ENCODE measurements at places on chromosomes 11 and 22.

- no peak for DNase-seq
Observed at GRCh38 chr11:62874851-62875250, 5.8 kb upstream of the SLC3A2 start.

DNA sequence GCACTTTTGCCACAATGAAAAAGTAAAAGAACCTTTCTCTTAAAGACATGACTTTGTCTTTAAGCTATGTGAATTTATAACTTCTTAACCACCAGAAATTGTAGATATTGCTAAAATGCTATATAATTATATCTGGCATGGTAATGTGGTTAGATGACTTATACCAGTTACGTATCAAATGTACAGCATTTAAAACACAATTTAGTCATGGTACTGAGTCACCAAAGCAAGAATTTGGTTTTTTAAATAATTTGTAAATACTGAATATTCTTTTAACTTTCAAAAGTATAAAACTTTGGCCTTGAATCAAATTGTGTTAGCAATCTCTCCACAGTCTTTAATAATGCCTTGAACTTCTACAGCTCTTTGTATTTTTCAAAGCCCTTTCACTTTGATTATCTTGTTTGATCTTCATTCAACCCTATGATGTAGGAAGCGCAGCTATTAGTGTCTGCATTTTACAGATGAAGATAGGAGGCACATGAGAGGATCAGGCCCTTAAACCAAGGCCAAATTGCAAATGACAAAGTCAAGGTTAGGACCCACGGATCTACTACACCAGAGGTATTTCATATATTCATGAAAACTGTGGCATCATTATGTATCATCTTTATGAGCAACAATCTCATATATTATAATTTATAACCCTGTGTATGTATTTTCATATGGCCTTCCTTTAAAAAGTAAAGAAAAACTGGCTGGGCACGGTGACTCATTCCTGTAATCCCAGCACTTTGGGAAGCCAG is 4.4 kb upstream of the SYTL2 start:
- no peak for DNase-seq

DNA sequence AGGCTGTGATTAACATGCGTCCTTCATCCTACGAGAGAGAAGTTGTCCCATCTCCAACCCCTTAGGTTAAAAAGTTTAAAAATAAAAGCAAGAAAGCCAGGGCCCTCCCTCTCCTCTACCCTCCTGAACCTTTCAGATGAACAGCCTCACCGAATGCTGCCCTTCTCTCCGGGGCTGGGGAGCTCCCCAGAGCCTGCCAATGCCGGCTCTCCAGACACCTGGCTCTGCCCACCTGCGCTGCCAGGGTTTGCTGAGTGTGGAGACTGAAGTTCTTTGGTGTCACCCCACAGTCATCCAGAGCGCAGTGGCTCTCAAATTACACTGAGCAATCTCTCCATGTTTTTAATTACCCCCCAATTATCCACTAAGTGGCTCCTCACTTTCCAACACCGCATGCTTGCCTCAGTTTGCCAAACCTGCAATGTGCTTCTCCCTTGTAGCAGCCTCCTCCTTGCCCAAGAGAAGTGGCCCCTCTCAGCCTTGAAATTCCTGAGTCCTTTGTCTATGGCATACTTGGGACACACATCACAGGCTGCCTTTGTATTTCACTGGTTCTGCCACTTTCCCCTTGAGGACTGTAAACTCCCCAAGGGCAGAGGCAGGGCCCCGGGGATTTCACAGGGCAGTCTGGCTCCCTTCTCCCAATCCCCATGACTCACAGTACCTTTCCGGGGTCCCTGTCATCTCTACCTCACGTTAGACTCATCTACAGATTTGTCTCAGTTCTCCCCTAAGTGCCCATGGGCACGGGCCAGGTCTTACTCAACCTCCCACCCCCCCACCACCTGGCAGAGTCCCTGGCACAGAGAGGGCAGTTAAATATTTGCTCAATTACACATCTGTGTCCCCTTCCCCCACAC is 2.0 kb downstream of the MYH9 start:
- DNase-seq: no peak

DNA sequence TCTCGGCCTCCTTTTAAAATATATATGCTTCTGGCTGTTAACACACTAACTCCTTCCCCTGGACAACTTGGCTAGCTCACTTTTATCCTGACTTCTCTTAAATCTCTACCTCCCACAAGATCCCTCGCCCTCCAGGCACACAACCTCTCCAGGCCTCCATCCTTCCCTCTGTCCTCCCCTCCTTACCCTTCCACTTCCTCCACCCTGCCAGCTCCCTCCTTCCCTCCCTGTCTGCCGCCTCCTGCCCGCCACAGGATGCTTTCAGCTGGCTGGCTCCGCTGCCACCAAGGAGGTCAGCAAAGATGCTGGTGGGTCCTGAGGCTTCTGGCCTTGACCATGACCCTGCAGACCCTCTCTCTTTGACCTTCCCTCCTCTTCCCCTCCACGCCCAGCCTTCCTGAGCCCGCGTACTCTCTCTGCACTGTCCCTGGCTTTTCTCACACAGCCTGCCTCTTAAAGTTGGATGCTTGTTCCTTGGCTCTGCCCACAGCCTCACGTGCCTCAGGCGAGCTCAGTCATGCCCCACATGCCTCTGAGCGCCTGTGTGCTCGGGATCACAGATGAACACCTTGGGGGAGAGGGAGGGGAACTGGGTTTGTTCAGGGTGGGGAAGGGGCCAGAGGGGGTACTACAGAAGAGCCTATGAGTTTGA is 6.7 kb downstream of the NFAM1 start:
- no peak for DNase-seq

GRCh38 chr11:69923641-69924307 is 104.6 kb upstream of the FGF3 start:
- peak; percentile 6 for DNase-seq

GRCh38 chr11:25612806-25613205 is 719.1 kb upstream of the ANO3 start:
- no peak for DNase-seq

- DNase-seq: no peak
Observed at GRCh38 chr11:80443177-80443576, 1002.3 kb upstream of the TENM4 start.

DNA sequence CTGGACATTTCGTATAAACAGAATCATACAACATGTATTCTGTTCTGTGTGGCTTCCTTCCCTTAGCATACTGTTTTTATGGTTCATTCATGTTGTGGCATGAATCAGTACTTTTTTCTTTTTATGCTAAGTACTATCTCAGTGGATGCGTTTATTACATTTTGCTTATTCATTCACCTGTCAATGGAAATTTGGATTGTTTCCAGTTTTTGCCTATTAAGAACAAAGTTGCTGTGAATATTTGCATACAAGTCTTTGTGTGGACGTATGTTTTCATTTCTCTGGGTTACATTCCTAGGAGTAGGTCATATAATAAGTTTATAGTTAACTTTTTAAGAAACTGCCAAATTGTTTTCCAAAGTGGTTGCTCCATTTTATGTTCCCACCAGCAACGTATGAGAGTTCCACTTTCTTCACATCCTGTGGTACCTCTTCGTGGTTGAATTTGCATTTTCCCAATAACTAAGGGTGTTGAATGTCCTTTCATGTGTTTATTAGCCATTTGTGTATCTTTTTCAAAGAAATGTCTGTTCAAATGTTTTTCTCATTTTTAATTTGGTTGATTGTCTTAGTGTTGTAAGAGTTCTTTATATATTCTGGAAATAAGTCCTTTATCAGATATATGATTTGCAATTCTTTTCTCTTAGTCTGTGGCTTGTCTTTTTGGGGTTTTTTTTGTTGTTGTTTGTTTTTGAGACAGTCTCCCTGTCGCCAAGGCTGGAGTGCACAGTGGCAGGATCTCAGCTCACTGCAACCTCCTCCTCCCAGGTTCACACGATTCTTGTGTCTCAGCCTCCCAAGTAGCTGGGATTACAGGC is 46.0 kb upstream of the MICAL2 start:
- no peak for DNase-seq

DNA sequence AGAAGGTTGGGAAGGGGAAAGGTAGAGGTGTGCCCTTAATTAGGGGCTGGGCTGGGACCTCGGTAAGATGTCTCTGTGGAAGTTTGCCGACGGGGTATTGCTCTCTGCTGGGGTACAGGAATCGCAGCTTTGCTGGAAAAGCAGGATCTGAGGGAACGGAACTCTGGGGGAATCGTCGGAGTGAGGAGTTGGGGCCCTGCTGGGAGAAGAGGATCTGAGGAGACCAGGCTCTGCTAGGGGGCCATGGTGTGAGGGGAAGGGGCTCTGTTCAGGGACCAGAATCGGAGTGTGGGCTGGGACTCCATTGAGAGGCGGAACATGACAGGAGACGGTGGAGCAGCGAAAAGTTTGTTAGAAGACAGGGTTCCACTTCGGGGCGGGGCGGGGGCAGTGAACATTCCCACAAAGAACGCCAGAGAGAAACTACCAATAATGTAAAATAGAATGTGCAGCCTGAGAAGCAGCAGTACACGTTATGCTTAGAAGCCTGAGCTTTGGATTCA is 456 bp downstream of the AAMDC start:
- DNase-seq: no peak

DNA sequence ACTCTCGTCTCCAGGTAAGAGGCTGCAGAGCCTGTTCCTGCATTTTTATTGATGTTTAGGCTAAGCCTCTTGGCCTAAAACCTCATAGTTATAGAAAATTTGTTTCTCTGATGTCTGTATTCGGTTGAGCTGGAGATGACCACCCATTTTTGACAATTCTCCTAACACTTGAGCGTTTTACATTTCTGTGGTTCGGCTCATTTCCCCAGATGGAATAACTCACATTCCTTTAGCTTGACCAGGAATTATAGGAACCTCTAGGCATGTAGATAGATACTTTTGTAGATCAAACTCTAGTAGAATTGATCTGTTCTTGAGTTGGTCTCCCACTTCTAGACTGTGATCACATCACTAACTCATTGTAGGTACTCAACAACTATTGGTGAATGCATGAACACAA is 172.6 kb upstream of the CADM1 start:
- DNase-seq: no peak

DNA sequence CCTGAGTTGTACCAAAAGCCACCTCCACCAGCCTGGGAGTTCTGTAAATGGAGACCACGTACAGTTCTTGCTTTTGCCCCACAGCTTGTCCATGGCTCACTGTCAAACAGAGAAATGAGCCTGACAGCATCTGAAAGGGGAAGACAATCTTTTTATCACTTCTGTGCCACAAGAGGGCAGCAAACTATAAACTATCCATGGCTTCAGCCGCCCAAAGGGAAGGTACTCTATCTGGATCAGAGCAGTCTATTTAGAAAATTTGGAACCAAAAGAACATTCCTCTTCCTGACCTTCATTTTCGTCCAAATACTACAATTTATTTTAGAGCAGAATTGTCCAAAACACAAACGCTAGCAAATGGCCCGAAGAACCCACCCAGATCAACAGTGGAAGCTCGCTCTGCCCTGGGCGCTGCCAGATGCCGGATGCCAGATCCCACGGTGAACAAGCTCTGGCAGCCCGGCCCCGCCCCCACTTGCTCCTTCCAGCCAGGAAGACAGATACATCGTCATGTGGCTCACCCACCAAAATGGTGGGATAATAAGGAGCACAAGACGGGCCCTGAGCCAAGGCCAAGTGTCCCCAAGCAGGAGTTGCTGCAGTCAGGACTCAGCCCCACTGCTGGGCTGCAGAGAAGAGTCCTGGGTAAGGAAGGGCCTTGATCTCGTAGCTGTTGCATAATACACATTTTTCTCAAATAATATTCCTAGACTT is 23.9 kb upstream of the SCGB1A1 start:
- peak; percentile 78 for DNase-seq

- peak; percentile 15 for DNase-seq
Observed at GRCh38 chr11:3130269-3131071, 34.6 kb downstream of the OSBPL5 start.

DNA sequence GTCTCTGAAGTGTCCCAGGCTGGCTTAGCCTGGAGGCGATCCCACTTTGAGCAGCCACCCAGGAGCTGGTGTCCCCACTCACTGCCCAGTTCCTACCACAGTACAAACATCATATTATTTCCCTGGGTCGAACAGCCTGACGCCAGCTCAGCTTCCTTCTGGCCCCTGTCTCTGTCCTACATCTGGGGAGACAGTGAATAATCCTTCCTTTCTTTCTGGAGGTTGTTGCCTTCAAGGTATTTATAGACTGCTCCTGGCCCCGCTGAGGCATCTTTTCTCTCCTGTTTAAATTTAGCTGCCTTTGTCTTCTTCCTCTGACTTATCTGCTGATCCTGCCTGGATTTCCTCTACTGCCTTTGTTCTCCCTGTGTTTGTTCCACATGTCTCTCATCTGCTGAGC is 56.8 kb upstream of the LRRC55 start:
- DNase-seq: no peak

- no peak for DNase-seq
Observed at GRCh38 chr11:5631969-5632635, 7.3 kb downstream of the TRIM34 start.

DNA sequence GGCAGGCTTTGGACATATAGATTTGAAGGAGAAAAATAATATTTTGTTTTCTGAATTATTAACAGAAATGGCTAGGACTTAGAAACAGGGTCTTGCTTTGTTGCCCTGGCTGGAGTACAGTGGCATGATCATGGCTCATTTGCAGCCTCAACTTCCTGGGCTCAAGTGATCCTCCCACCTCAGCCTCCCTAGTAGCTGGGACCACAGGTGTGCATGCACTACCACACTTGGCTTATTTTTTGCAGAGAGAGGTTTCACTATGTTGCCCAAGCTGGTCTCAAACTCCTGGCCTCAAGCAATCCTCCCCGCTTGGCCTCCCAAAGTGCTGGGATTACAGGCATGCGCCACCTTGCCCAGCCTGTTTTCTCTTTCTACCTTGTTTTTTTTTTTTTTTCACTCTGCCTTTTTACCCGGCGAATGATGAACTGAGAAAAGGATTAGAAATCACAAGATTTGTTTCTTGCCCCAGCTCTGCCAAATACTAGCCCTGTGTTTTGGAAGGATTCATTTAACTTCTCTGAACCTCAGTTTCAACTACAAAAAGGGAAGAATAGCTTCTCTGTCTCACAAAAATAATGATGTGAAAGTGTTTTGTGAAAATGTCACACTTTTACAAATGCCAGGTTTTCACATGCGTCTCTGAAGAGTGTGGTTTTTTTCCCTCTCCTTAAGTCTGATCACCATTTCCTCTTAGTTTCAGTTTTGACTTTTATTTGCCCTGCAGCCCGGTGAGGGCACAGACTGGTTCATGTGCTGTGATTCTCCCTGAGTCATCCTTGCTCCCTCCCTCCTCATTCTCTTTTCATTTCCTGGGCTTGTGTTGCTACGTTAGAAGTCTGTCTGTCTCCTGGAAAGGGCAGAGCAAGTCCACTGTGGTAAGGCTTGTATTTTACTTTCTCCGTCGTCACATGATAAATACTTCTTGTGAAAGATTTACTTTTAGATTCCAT is 67.7 kb downstream of the BCL2L13 start:
- no peak for DNase-seq

- DNase-seq: peak; percentile 34
Observed at GRCh38 chr11:73931039-73931645, 19.7 kb upstream of the DNAJB13 start.

DNA sequence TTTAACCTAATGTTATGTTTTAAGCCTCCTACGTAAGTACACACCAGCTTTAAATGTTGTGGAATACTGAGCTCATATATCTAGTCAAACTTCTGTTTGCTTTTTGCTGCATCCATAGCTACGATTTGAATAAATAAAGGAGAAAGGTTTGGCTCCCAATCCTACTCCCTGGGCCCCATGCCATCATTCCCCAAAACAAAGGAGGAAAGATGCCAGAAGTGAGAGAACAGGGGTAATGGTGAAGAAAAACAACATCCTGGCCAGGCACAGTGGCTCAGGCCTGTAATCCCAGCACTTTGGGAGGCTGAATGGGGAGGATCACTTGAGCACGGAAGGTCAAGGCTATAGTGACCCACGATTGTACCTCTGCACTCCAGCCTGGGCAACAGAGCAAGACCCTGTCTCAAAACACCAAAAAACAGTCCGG is 26.5 kb downstream of the SCGB1A1 start:
- DNase-seq: no peak

GRCh38 chr22:25399649-25400151 is 164.8 kb upstream of the GRK3 start:
- no peak for DNase-seq
